Activated gamma-delta T cell treated with anti-CD3 and anti-CD28 coated beads, Interleukin-2, amount 50 U/mL, for 16 hours (primary cell): ENCODE measurements at places on chromosomes 3 and 15.
A peak's percentile ranks its signal among the peaks of the same experiment; 100 is the strongest.

DNA sequence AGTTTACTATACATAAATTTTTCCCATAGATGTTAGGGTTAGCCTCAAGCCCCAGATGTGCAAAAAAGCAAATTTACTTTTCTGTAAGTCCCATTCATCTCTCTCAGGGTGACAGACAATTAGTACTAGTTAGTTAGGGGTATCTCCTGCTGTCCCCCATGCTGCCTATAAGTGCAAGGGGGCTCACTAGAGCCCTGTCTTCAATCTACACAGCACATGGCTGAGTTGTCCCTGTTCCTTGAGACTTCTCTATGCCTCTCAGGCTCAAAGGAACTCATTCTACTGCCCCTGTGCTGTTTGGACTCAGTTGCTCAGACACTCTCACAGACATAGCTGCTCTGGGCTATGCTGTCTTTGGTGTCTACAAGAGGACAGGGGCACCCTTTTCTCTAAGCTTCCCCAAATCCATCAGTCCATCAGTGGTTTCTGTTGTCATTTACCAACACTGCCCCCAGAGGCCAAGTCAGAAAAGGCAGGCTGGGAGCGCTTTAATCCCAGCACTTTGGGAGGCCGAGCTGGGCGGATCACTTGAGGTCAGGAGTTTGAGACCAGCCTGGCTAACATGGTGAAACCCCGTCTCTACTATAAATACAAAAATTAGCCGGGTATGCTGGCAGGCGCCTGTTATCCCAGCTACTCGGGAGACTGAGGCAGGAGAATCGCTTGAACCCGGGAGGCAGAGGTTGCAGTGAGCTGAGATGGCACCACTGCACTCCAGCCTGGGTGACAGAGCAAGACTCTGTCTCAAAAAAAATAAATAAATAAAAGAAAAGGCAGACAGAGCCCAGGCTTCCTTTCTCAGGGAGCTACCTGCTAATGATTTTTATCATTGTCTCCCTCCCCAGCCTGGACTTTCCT, 31.4 kb upstream of the PRTG start:
- DNase-seq = no peak

- DNase-seq = no peak
Observed at GRCh38 chr3:64687086-64687780, 567 bp downstream of the ADAMTS9 start.

- no peak for DNase-seq
Observed at GRCh38 chr3:192879346-192880031, 38.2 kb downstream of the MB21D2 start.

- no peak for DNase-seq
Observed at GRCh38 chr3:45689787-45690145, 570 bp downstream of the SACM1L start.

DNA sequence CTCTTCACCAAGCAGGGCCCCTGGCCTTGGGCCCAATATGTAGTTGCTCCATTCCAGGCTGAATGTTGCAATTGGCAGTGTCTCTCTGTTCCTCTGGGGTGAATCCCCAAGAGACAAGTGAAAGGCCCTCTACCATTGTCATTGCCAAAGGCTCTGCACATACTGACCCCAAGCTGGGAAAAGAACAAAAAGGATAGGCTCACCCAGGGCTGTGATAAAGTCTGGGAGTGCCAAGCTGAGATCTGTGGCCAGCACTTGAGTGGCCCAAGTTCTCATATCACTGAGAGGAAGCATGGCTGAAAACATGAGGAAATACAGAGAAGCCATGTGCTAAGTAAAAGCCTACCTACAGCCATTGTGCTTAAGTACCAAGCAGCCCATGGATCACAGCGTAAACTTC, 612.2 kb upstream of the EPHA6 start:
- no peak for DNase-seq

DNA sequence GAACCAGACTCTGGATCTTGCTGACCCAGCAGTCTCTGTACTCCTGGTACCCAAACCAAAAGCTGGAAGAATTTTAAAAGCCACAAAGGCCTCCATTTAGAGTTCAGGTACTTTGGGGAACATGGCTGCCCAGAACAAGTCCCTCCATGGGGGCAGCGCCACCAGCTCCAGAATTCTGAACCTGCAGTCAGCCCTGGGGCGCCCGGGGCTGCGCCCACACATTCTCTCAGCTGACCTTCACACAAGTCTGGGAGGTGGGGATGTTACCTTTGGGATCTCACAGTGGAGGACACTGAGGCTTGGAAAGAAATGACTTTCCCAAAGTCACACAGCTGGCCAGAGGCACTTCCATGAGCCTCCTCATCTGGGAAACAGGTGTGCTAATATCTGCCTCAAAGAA, 154.8 kb downstream of the RAB11A start:
- no peak for DNase-seq

GRCh38 chr3:126959136-126959920, 23.6 kb upstream of the PLXNA1 start:
- DNase-seq = no peak

GRCh38 chr3:163722405-163722804, 1355.9 kb downstream of the SI start:
- no peak for DNase-seq

- DNase-seq = no peak
Observed at GRCh38 chr15:100189319-100189718, 152.5 kb downstream of the ADAMTS17 start.

- no peak for DNase-seq
Observed at GRCh38 chr3:134232151-134232550, 18.5 kb downstream of the RYK start.

- DNase-seq = no peak
Observed at GRCh38 chr3:37544869-37545352, 316.8 kb upstream of the CTDSPL start.

- DNase-seq = no peak
Observed at GRCh38 chr3:14200276-14200675, 21.7 kb downstream of the LSM3 start.

DNA sequence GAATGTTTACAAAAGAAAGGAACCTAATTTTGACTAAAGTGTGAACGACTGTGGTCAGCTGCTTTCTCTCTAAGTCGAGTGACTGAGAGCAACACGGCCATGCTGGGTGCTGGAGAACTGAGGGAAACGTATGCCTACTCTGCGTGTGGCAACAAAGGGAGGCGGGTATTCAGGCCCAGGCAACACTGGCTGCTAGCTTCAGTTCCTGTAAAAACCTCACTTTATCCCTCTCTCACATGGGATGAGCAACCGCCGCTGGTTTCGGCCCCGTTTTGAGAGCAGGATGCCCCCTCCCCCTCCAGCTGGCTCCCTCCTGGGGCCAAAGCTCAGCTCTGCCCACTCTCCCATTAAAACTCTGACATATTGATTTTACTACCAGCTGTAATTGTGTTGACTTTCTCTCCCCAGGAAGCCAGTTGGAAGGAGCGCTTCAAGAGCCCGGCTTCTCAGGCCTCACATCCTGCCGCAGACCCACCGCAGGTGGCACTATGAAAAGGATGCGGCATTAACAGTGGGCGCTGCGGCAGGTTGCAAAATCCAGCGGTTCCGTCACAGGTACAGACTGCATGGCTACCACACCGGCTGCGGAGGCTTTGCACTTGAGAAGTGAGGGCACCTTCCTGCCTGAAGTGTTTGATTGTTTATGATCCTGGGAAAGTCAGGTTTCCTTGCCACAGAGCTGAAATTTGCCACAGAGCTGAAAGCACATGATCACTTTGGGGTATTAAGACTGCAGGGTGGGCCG, 12.7 kb downstream of the PLXND1 start:
- peak; percentile 50 for DNase-seq

- no peak for DNase-seq
Observed at GRCh38 chr15:37112971-37113670, 12.8 kb upstream of the MEIS2 start.

DNA sequence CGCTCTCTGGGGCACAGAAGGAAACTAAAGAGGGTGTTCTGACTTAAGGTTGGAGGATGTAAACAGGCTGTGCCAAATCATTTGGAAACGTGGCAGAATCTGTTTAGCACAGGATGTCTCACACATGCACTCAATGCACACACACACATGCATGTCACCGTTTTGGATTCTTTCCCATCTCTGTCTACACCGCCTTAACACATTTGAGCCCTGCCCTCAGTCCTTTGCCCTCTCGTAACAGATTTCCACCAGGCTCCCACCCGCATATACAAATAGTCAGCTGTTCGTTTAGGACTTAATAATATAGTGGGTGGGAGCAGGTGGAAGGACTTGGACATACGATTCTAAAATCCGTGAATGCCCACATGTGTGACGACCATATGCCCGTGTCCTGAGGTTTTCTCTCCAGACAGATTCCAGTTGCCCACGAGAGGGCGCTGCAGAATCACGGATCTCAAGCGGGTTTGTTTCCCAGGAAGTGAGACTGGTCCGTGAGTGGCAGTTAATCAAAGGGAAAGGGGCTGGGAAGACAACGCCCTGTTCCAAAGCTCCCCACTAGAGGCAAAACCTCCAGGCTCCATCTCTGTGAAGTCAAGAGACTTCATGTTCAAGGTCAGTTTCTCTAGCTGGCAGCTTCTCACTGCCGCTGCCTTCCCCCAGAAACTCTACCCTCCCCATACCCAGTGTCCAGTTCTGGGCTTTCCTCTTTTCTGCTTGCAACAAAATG, 44.5 kb downstream of the NOX5 start:
- DNase-seq = peak; percentile 42

DNA sequence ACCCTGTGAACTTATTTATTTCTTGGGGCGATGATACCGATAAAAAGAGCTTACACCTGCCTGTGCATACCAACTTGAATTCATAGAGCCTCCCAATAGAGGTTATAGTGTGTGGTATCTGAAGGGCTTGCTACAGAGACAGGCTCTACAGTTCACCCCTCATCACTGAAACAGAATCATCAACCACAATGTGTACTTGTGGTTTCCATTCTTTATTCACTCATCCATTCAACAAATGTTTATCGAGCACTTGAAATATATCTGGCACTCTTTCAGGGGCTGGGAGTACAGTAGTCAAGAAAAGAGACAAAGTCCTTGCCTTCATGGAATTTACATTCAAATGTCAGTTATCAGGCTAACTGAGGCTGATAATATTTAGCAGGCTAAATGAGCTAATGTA, 134.4 kb upstream of the SKOR1 start:
- DNase-seq = no peak

GRCh38 chr15:27238209-27238608, 267.2 kb downstream of the GABRG3 start:
- DNase-seq = no peak

DNA sequence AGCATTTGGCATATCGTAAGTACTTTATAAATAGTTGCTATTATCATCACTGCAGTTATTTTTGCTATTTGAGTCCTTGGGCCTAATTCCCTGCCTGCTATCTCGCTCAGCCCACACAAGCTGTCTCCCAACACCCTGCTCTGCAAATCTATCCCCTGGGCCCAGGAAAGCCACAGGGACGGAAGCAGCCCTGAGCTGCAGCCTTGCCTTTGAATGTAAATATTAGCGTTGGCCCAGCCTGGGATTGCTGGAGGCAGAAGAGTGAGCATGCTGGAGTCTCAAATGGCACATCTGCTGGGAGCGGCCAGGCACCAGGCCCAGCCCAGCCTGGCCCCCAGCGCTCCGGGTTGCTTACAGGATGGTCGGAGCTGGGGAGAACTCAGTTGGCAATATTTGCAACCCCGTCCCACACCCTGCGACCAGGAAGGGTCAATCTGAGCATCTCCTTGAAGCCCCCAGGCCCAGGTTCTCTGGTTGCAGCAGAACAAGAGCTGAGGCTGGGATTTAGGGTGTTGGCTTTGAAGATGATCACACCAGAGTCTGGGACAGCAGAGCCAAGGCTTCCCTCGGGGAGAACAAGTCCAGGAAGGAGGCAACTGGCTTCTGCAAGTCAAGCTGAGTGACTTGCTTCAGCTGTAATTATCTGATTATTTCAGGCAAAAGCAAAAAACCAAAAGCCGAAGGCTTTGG, 529.6 kb downstream of the SHQ1 start:
- no peak for DNase-seq

GRCh38 chr3:121463745-121464144, 82.0 kb downstream of the POLQ start:
- DNase-seq = no peak
